ENCODE measurements at places on chromosomes 16 and 17.

GRCh38 chr16:25198021-25198420 is 18.7 kb upstream of the AQP8 start:
- DNase-seq, result no peak

- DNase-seq, result no peak
Observed at GRCh38 chr16:19136549-19137196, 22.9 kb downstream of the ITPRIPL2 start.

DNA sequence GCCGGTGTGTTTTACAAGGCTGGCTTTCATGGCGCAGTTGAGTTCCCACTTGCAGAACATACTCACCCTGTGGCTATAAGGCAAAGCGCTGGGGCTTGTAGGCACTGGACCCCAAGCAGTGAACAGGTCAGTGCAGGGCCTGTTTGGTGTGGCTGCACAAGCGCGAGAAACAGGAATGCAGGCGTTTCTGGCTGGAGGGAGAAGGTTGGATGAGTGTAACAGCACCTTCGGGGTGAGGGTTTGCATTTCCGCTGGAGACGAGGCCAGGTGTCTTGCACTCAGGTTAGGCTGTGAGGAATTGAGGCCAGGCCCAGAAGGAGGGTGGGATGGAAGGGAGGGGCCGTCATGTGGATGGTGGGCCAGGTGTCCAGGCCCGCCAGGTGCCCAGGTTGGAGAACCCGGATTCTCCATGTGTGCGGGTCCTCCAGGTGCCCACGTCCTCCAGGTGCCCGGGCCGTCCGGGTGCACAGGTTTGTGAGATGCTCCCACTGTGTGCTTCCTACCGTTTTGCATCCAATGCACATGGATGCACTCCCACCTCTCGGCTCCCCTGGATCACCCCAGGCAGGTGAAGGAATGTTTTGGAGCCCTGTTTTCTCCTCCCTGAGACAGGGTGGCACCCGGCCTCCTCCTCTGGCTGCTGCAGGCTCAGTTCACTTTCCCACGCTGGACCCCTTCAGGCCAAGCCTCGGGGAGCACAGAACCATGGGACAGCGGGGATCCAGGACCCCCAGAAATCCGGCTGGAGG is 46.0 kb downstream of the SLC7A5 start:
- no peak for DNase-seq

DNA sequence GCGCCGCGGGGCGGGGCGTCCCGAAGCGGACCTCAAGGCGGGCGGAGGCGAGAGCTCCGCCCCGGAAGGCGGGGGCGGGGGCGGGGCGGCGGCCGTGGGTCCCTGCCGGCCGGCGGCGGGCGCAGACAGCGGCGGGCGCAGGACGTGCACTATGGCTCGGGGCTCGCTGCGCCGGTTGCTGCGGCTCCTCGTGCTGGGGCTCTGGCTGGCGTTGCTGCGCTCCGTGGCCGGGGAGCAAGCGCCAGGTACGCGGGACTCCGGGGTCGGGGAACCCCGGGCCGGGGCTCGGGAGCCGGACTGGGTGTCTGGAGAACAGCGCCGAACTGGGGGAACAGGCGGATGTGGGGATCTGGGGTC is at the start of gene TNFRSF12A:
Gene TNFRSF12A (plus strand): TSS at position 122 of the 357 bp plus-strand sequence. CDS start 30 bp downstream, at position 152.
- peak; percentile 54 for DNase-seq

GRCh38 chr17:33284022-33284421 is 9.1 kb downstream of the ASIC2 start:
- no peak for DNase-seq

- no peak for DNase-seq
Observed at GRCh38 chr17:50721194-50722010, 2.0 kb downstream of the LUC7L3 start.

DNA sequence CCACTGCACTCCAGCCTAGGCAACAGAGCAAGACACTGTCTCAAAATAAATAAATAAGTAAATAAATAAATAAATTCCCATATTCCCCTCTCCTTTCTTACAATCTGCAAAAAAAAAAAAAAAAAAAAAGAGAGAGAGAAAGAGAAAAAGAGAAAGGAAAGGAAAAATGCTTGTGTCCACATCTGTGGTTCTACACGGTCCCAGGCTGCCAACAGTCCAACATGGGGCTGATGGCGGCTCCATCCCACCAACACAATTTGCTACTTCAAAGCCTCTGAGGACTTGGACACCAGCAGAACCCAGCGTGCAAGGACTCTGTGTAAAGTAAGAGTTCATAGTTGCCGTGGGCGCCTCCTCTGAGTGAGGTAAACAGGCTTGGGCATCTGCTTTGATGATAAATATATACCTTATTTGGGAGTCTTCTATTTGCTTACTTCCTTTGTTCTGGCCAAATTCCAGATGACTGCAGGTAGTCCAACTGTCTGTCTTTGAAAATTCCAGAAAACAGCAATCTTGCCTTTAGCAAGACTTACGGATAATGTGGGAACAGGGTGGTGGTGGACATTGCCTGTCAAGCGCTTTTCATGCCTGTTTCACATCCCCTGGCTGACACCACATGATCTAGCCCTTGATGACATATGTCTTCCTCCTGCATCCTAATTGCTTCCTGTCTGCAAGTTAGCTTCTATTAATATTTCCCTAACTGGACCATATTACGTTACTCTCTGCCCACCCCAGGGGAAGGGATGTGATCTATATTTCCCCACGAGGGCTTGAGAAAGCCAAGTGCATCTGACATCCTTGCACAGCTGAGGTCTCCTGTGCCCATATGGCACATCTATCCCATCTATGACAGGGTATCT is 10.1 kb downstream of the LITAF start:
- DNase-seq, result no peak

- no peak for DNase-seq
Observed at GRCh38 chr16:16867973-16868372, 489.0 kb downstream of the NPIPA7 start.

GRCh38 chr17:63925615-63926014 is 6.5 kb downstream of the CD79B start:
- no peak for DNase-seq

DNA sequence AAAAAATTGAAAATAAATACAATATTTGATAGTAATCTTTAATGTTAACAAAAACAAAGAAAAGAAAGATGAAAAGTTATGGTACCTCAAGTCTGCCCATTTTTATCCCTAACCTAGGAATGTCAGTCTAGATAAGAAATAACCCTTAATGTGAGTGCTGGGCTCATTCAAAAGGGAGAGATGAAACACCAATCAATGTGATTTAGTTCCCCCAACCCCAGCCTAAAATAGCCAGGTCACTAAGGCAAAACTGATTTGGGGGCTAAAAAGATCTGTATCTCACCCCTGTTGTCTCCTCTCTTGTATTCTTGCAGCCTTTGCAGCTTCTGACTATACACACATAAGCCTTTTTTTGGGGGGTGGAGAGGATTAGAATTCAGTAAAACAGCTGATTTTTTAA is 3.2 kb upstream of the IGF2BP1 start:
- DNase-seq, result no peak

DNA sequence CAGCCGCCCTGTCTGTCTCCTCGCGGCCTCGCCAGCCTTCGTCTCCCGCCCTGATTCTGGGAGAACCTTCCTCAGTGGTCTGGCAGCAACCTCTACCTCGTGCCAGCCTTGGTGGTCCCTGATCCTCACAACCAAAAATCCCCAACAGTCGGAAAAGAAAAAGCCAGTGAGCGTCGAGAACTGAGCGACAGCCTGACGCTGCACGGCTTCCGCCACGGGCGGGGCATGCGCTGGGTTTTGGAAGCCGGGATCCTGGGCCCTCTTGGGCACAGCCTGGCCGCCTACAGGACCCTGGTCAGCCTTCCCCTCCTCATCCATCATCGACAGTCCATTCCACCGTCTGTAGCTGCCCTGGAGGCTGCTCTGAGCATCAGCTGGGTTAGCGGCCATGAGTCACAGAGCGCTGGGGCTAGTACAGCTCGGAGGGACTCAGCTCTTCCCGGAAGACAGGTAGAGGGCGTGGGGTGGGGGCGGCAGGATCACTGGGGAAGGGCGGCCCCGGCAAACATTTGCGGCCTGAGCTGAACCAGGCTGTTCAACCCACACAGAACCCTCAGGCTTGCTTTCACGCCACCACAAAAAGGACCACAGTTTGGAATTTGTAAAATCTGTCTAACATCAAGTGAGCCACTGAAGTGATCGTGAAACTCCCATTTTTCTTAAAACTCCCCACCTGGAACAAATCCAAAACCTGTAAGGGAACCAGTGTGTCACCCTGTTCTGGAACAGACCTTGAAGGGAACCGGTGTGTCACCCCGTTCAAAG is 55.4 kb upstream of the DOC2B start:
- no peak for DNase-seq

DNA sequence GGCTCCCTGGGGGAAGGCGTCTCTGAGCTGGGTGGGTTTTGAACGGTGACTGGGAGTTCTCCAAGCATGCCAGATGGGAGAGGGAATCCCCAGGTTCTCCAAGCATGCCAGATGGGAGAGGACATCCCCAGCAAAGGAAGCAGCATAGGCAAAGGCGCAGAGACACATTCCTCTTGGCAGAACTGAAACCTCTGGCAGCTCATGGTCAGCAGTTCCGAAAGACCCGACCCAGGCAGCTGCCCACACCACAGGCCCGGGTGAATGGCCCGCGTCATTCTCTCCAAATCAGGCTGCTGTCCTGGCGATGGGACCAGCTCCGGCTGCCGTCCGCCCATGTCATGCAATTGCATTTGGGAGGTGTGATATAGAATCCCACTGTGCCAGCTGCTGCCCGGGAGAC is 8.0 kb downstream of the ZNF469 start:
- no peak for DNase-seq

GRCh38 chr17:69438776-69439175 is 24.3 kb downstream of the MAP2K6 start:
- DNase-seq, result no peak

- DNase-seq, result no peak
Observed at GRCh38 chr17:5044630-5045029, 9.4 kb upstream of the SLC52A1 start.

- no peak for DNase-seq
Observed at GRCh38 chr17:37766971-37767370, 22.1 kb upstream of the HNF1B start.

- DNase-seq, result no peak
Observed at GRCh38 chr16:3092501-3092941, 6.6 kb downstream of the ZSCAN10 start.

GRCh38 chr17:37492167-37492566 is 2.5 kb downstream of the DUSP14 start:
- DNase-seq, result no peak

GRCh38 chr16:67459066-67459860 is 21.7 kb downstream of the ATP6V0D1 start:
- DNase-seq, result no peak

GRCh38 chr17:74861662-74862107 is 2.0 kb upstream of the GRIN2C start:
- no peak for DNase-seq

- no peak for DNase-seq
Observed at GRCh38 chr17:36127199-36127893, 23.7 kb downstream of the CCL4 start.

GRCh38 chr16:366476-366875 is 3.9 kb downstream of the MRPL28 start:
- DNase-seq, result no peak

GRCh38 chr17:16472539-16472938 is 19.5 kb downstream of the LRRC75A start:
- no peak for DNase-seq

DNA sequence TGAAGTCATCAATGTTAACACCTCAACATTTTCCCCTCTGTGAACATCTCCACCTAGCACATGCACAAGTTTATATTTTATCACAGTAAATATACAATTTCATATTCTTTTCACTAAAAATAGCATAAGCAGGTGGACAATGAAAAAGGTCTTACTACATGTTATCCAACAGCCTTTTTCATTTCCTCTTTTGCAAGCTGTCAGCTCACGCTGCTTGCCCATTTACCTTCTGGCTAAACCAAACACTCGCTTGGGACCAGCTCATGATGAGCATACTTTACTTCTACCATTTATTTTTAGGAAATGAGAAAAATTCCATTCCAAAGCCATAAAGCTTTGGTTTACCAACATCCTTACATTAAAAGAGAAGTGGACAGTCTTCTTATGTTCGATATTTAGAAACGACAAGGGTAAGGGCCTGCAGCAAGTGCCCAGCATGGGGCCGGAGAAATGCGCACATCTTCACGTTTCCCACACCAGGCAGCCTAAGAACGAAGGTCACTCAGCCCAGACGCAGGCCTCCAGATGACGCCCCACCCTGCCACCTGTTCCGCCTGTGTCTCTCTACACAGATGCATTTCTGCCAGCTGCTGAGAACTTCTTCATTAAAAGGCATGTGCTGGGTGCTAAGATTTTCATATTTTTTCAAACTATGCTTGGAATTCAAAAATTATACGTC is 13.9 kb downstream of the SNN start:
- DNase-seq, result no peak

DNA sequence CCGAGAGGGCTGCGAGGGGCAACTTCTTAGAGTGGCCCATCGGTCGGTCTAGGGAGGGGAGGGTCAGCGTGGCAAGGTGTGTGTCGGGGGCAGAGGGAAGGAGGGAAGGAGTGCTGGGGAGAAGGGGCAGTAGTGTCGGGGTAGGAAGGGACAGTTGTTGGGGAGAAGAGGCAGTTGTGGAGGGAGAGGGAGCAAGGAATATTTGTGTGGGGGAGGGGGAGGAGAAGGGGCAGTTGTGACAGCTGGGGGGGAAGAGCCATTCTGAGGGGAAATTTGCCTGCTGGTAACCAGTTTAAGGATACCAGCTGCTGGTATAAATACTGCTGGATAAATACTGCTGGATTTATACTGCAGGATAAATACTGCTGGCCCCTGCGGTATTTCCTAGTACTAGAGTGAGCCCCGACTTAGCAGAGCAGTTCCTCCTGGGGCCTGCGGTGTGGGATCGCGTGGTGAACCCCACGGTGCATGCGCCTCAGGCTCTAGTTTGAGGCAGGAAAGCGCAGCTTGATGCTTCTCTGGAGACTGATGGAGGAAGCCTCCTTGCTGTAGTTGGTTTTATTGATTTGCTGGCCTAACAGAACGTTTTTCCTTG is 309 bp downstream of the DNAH2 start:
- DNase-seq, result no peak

- DNase-seq, result no peak
Observed at GRCh38 chr16:81436386-81436785, 8.2 kb upstream of the CMIP start.

All from stimulated activated CD8-positive, alpha-beta memory T cell treated with anti-CD3 and anti-CD28 coated beads, Interleukin-4, amount 100 ng/mL, for 4 hours (primary cell).